ENCODE measurements at places on chromosomes 7 and 10. TPM values are rescaled to one million over a fixed set of nuclear protein-coding genes. Genes with fewer than 3 reads are reported as not detected.

GRCh38 chr7:137952426-137952805 is 49.5 kb downstream of the CREB3L2 start:
- no peak for DNase-seq

- DNase-seq: no peak
Measured at GRCh38 chr10:82918022-82918421, 1043.0 kb downstream of the NRG3 start.

The SPDYE16 gene
- 0.17 TPM for total RNA-seq

The LRRD1 gene
- 0.17 TPM for total RNA-seq

GRCh38 chr7:94649450-94649849 is 6.5 kb downstream of the SGCE start:
- peak; percentile 40 for DNase-seq

DNA sequence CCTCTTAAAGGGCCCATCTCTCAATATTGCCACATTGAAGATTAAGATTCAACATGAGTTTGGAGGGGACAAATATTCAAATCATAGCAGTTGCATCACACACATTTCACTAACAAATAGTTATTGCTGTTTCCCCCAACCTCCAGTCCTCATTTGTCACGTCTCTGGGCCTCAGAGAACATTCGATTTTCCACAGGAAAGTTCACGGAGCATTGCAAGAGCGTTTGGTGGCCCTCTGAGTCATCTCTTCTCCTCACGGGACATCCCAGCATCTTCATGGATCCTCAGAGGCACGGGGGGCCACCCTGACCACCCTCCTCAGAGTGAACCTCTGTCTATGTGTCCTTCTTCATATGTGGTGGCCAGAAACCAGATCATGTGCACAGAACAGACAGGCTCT is 50.3 kb upstream of the CHST15 start:
- no peak for DNase-seq

DNA sequence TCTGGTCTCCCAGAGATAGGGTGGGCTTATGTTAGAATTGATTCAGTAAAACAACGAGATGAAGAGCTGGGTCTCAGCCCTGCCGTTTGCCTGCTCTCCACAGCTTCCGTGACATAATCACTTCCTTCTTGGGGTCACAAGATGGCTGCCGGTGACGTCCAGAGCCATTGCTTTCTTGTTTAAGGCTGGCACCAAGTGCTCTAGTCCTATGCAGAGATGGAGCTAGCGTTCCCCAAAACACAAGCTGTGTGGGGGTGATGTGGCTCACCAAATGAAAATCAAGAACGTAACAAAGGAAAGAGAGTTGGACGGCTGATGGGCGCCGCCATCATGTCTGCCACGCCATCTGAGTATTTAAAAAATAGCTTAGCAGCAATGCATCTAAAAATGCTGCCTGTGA is 296.1 kb downstream of the CAMK1D start:
- DNase-seq: no peak

DNA sequence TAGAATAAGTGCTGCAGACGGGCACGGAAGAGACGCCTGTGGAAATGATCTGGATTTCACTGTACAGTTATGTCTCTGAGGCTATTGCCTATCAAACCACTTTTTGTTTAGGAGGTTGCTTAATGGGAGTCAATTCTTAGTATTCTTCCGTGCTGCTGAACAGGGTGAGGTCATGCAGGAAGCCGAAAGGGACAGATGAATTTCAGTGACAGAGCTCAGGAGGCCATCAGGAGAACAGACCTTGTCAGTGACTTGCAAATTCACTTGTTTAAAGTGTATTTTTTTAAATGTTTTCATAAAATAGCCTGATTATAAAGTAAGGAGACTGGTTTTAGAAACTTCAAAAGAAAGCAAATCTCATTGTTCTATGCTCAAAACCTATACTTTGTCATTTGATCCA is 58.9 kb downstream of the XRCC2 start:
- no peak for DNase-seq

The TMEM26 gene
- 1.5 TPM for total RNA-seq

All from fibroblast of lung (primary cell).